ACHN (cell line): ENCODE measurements at places on chromosomes 1 and 21.

DNA sequence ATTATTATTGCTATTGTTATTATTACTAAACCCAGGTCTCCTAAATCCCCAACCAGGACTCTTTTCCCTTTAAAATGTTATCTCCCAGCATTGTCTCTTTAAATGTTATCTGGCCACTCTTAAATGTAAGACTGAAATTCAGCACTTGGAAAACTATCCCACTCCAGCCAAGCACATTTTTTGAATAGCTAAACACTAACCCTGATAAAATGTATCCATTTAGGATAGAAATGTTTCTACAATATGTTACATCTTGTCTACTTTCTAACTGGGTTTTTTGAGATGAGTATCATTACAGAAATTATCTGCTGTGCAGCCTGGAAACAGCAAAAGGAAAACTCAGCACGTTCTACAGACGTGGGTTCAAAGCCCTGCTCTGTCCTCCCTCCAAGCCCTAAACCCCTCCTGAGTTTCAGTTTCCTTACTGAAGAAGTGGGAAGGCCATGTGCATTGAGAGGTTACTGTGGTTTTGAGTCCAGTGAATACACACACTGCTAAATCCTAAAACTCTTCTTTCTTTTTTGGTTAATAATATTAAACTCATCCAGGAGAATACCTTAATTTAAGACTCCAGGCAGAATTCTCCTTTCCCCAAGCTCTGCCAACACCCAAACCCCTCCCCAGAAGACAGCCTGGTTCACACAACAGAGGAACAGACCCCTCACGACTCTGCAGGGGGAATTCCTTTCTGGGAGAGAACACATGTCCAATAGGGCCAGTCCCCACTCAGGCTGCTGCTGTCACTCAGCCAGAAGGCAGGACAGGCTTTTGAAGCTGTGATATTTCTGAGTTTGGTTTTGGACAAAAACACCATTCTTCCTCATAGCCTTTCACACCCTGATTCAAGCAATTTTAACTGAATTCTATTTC lies 41.9 kb downstream of the HIVEP3 start:
- no peak for DNase-seq

GRCh38 chr21:39022863-39023693 lies 160.2 kb downstream of the PSMG1 start:
- peak; percentile 66 for DNase-seq

GRCh38 chr1:167465018-167465417 lies 53.3 kb downstream of the CD247 start:
- DNase-seq: no peak

DNA sequence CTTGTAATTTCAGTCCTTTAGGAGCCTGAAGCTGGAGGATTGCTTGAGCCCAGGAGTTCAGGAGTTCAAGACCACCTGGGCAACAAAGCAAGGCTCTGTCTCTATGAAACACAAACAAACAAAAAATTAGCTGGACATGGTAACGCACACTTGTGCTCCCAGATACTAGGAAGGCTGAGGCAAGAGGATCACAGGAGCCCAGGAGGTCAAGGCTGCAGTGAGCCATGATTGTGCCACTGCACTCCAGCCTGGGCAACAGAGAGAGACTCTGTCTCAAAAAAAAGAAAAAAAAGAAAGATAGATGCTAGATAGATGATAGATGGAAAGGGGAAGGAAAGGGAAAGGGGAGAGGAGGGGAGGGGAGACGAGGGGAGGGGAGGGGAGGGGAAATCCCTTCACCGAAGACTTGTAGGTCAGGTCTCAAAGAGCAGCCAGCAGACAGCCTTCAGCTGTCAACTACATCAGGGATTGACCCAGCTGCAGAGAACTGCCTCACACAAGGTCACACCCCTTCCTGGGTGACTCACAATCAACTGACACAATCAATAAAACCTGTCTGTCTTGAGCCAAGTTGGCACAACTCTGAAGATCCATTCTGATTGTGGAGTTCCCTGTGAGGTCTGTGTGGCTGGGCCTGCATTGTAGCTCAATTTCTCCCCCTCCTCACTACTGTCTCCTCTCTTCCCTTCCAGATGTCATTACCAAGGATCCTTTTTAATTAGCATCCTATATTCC lies 200.6 kb downstream of the RGS7 start:
- peak; percentile 5 for DNase-seq

GRCh38 chr1:36098650-36099365 lies 10.1 kb downstream of the ADPRS start:
- no peak for DNase-seq

DNA sequence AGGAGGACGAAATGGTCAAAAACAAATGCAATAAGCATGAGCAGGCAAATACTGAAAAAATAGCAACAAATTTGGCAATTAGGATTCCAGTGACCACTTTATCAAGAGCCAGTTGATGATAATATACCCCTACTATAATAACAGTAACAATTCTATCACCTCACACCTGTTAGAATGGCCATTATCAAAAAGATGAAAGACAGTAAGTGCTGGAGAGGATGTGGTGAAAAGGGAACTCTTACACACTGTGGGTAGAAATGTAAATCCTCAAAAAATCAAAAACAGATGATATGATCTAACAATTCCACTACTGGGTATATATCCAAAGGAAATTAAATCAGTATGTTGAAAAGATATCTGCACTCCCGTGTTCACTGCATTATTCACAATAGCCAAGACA lies 114.3 kb upstream of the GFI1 start:
- DNase-seq: no peak

DNA sequence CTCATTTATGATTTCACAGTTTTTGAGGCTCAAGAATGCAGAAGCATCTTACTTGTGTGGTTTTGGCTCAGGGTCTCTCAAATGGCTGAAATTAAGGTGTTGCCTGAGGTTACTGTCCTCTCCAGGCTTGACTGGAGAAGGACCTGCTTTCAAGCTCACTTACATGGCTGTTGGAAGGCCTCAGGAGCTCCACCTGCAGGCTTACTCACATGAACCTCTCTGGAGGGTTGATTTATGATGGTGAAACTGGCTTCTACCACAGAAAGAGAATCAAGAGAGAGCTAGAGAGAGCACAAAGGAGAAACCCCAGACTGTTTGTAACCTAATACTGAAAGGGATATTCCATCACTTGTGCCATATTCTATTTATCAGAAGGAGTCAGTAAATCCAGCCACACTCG lies 6.2 kb upstream of the KCNK2 start:
- DNase-seq: peak; percentile 55

DNA sequence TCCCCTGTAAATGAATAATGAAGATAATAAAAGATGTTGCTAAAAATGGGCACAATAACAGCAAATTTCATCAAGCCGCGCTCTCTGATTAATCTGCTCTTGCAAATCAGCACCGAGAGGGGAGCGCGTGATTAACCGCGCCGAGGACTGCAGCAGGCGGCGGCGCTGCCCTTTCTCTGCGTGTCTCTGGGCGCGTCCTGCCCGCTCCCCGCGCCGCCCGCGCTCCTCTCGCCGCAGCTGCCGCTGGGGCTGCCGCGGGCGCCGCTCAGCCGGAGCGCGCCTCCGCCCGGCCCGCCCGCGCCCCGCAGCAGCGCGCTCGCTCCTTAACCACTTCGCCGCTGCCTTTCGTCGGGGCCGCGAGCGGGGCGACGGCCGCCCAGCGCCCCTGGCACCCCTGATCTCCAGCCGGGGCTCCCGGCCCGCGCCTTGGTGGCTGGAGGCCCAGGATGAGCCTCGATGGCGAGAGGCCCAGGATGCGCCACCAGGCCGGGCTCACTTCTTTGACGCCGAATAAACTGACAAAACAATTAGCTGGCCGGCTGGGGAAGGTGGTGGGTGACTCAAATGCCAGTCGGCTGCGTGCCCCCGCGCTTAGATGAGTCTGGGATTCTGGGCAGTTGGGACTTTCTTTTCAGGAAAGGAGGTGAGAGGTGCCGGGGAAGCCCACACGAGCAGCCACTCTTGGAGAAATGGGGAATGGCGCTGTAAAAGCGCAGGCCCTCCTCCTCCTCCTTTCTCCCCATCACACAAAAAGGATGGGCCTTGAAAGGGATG lies 221.4 kb upstream of the PKN2 start:
- peak; percentile 1 for DNase-seq

GRCh38 chr21:10272216-10272615 lies 249.2 kb upstream of the TPTE start:
- no peak for DNase-seq

DNA sequence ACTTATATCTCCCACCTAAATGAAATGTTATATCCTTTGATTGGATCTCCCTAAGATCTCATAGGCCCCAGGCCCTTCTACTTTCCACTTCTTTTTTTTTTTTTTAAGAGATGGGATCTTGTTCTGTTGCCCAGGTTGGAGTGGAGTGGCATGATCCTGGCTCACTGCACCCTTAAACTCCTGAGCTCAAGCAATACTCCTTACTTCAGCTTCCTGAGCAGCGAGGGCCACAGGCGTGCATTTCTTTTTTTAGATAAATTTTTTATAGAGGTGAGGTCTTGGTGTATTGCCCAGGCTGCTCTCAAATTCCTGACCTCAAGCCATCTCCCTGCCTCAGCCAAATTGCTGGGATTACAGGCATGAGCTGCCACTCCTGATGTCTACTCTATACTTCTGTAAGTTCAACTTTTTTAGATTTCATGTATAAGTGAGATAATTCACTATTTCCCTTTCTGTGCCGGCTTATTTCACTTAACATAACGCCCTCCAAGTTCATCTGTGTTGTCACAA lies 987.5 kb upstream of the NCAM2 start:
- DNase-seq: no peak

- DNase-seq: peak; percentile 46
Measured at GRCh38 chr1:212315907-212316306, 30.7 kb downstream of the PPP2R5A start.

- DNase-seq: no peak
Measured at GRCh38 chr1:226207048-226207447, 16.4 kb upstream of the MIXL1 start.

DNA sequence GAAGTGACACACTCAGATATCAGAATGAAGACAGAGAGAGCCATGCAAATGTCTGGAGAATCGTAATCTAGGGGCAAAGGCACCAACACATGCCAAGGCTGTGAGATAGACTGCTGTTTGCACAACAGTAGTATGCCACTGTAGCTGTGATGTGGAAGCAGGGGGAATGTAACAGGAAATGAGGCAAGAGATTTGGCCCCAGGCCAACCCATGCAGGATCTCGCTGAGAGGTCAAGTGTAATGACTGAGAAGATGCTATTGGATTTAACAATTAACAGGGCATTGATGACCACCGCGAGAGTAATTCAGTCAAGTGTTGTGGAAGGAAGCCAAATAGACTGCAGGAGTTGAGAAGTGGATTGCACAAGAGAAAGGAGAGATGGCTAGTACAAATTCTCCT lies 107.3 kb upstream of the ST6GALNAC5 start:
- no peak for DNase-seq

- peak; percentile 61 for DNase-seq
Measured at GRCh38 chr1:8562881-8563865, 245.3 kb downstream of the SLC45A1 start.

DNA sequence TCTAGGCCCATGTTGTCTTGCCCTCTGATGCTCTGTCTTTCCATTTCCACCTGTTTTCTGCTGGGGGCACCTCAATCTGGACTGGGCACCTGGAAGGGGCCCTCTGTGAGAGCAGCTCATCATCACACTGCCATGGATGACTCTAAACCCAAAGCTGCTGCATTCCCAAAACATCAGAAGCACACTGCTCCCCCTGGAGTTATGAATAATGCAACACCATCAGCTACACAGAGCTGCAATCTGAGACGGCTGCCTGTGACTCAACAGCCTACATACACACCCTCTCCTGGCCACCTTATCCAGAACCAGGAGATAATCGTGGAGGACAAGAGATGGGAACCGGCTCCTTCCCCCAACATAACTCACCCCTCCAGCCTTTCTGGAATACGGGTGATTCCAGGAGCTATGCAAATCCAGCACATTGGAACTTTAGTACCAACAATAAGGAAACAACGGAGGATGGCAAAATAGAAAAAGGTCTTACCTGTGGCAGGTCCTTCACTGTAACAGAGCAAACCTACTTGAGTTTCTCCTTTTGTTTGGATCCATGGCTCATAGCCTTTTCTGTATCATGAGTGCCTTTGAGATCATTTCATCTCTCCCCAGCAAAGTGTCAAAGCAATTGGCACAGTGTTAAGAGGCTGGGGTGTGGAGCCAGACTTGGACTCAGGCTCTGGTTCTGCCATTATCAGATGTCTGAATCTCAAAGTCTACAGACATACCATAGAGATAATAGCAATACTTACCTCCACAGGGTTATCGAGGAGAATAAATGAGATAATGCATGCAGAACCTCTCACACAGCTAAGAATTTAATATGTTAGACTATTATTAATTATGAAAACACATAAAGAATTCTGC lies 29.3 kb downstream of the AK2 start:
- DNase-seq: peak; percentile 79

GRCh38 chr1:247297263-247298123 lies 34.2 kb downstream of the ZNF496 start:
- DNase-seq: no peak

- peak; percentile 79 for DNase-seq
Measured at GRCh38 chr1:227437495-227438008, 119.3 kb upstream of the CDC42BPA start.

DNA sequence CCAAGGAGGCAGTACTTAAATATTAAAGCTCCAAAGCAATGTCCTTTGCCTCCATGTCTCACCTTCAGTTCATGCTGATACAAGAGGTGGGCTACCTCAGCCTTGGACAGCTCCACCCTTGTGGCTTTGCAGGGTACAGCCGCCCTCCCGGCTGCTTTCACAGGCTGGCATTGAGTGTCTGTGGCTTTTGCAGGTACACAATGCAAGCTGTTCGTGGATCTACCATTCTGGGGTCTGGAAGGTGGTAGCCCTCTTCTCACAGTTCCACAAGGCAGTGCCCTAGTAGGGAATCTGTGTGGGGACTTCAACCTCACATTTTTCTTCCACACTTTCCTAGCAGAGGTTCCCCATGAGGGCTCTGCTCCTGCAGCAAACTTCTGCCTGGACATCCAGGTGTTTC lies 324.8 kb downstream of the COL11A1 start:
- no peak for DNase-seq
